ENCODE measurements at places on chromosomes 4 and X.

- no peak for DNase-seq
These were observed 8.3 kb downstream of the ADH6 start for GRCh38 chr4:99210789-99211188.

GRCh38 chr4:150072906-150073714 lies 5.1 kb upstream of the DCLK2 start:
- no peak for DNase-seq

DNA sequence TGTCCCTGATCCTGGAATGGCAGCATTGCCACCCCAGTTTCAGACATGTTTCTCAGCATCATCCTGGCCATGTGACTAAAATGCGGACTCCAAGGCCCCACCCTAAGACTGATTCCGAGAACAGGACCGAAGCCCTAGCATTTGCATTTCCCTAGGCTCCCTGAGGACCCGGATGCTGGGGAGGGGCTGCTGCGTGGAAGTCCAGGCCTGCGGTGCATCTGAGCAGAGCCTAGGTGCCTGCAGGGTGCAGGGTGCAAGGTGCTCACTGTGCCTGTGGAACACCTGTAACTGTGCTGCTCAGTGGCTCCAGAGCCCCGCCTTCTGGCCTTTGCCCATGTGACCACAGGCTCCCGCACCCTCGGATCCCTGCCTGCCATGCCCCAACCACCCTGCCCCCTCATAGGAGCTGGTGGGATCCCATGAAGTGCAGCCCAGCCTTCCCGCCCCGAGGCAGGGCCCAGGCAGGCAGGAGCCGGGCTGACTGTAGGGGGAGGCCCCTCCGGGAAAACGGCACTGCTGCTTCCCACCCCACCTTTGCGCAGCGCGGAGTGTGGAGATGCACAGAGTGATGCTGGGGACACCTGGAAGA lies 14.9 kb downstream of the PNMA6F start:
- DNase-seq: no peak

- no peak for DNase-seq
These were observed 1.0 kb upstream of the DDX60 start for GRCh38 chr4:168319486-168320019.

- DNase-seq: no peak
These were observed 64.1 kb downstream of the ZNF81 start for GRCh38 chrX:47900833-47901232.

DNA sequence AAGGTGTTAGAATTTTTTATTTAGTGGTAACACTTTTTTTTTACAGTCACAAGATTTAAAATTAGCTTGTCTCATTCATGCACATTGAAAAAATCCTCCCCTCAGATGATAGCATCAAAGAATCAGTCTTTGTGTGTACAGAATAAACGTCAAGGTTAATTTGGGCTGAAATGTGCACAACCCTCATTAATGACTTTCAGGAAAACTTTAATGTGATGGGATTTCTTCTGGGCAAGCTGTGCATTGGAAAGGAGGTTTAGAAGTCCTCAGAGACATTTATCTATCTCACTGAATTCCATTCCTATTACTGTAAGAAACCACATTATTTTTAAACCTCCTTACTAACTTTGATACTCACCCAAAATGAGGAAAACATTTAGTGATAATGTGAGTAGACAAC lies 88.2 kb upstream of the TECRL start:
- DNase-seq: no peak

DNA sequence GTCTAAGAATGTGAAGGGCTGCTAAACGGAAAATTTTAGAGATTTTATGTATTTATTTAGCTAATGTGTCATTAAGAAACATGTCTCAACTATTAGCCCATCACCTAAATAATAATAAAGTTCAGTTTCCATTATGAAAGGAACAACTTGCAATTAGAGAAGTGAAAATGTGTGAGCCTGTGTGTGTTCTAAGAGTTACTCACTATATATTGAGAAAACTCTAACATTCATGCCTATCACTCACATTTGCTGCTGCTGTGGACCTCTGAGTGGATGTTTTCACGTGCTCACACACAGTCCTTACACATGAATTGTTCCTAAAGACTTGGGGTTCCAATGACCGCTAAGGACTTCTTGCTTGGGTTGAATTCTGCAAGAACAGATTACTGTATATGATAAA lies 364.0 kb downstream of the TMA16 start:
- DNase-seq: no peak

DNA sequence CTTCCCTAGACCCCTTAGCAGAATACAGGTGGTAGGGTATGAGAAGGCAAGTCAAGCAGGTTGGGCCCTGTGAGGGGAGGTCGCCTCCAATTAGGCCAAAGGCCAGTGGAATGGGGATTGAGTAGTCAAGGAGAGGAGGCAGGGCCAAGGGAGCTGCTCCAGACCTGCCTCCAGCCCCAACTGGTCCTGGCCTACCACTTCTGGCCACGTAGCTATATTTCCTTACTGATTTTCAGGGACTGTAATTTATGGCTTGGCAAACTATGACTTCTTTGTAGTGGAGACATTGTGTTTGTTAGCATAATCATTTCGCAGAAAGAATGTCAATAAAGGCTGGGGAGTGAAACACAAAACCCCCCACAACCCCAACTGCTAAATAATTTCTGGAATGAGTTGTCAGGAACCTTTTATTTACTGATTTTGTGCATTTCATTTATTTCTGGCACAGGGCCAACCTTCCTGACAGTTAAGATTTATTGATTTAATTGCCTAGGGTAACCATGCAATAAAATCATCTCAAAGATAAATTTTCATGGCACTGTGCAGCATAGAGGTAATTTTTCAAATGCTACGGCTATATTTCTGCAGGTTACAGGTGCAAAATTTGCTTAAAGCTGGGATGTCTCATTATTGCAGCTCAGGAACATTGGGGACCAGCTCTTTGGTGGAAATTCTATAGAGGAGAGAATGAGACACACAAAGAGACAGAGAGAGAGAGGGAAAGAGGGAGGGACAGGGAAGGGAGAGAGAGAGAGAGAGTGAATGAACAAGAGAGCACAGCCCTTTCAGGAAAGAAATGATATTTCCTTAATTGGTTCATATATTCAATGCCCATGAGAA lies 494.9 kb downstream of the IDS start:
- DNase-seq: no peak

GRCh38 chr4:100509386-100509785 lies 8.4 kb downstream of the EMCN start:
- DNase-seq: no peak

GRCh38 chrX:100948557-100948956 lies 19.8 kb upstream of the XKRX start:
- DNase-seq: no peak

DNA sequence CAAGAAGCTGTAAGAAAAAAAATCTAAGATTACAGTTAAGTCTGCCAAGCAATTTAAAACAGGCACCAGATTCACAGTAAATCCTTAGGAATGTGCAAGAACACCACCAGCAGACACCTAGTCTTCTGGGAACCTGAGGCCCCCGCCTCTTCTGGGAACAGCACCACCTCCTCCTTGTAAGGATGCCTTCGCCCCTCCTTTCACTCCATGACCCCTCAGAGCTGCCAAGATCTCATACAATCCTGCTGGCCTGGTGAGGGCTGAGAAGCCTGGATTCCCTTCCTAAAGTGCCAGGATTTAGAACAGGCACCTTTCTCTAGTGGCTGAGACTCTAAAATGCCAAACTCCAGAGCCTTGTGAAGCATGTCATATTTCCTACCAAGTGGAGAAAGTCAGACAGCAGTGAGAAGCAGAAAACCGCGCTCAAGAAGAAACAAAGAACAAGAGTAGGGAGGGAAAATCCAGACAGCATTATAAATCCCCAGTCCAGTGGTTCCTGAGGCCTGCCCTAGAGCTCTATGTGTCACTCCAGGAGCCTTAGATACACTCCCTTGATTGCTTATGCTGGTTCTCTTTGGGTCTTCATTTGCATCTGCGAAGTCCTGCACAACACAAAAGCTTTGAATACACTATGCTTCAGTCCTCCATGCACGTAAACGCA lies 166.4 kb downstream of the TSPAN5 start:
- DNase-seq: no peak

- DNase-seq: no peak
These were observed 130.9 kb downstream of the TMEM164 start for GRCh38 chrX:110133735-110134370.

GRCh38 chrX:129813662-129814368 lies 29.9 kb downstream of the ZDHHC9 start:
- DNase-seq: no peak

GRCh38 chrX:104013606-104014005 lies at the start of gene H2BW1:
Gene H2BW1, minus strand, starts transcription at chrX:104013708. Its CDS starts 132 bp downstream, at chrX:104013576.
- no peak for DNase-seq
